ENCODE measurements at places on chromosomes 7 and 10.

- peak; percentile 66 for DNase-seq
Observed at GRCh38 chr10:15168291-15168785, at the start of gene NMT2. Gene NMT2 (minus strand): TSS chr10:15168693. CDS start chr10:15168612, 81 bp downstream.

- DNase-seq, result no peak
Observed at GRCh38 chr7:43572516-43573049, 10.3 kb upstream of the STK17A start.

DNA sequence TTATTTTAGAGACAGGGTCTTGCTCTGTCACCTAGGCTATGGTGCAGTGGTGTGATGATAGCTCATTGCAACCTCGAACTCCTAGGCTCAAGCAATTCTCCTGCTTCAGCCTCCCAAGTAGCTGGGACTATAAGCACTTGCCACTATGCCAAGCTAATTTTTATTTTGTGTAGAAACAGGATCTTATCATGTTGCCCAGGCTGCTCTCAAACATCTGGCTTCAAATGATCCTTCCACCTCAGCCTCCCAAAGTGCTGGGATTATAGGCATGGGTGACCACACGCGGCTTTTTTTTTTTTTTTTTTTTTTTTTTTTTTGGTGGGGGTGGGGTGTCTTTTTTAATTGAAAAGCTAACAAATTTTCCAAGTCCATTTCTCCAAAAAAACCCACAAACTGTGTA lies 18.4 kb downstream of the HPS6 start:
- no peak for DNase-seq

DNA sequence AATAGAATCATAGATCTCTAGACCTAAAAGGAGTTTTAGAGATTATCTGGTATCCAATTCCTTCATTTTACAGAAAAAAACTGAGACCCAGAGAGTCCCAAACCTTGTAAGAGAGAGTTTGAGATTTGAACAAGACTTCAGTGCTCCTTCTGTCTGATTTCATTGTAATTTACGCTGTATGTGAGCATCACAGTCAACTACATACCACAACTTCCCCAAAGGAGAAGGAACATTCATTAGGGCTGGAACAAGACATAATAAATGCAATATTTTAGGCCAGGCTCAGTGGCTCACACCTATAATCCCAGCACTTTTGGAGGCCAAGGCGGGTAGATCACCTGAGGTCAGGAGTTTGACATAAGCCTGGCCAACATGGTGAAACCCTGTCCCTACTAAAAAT lies 17.3 kb upstream of the PRKAR2B start:
- DNase-seq, result no peak

GRCh38 chr7:29471444-29472138 lies 92.0 kb upstream of the PRR15 start:
- no peak for DNase-seq

DNA sequence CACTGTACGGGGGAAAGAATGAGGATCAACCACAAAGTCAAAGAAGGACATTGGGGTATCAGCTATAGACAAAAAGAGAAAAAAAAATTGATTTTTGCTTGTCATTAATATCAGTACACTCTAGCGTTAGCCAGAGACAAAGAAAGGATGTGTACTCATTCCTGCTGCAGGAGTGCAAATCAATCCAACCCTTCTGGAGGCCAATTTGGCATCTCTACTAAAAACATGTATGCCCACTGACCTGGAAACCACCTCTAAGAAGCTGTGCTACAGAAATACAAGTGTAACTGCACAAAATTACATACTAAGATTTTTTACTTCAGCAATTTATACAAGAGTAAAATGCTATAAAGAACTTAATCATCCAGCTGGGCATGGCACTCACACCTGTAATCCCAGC lies 13.6 kb downstream of the NSMCE4A start:
- no peak for DNase-seq

GRCh38 chr7:17159500-17160037 lies 138.9 kb upstream of the AHR start:
- DNase-seq, result no peak

DNA sequence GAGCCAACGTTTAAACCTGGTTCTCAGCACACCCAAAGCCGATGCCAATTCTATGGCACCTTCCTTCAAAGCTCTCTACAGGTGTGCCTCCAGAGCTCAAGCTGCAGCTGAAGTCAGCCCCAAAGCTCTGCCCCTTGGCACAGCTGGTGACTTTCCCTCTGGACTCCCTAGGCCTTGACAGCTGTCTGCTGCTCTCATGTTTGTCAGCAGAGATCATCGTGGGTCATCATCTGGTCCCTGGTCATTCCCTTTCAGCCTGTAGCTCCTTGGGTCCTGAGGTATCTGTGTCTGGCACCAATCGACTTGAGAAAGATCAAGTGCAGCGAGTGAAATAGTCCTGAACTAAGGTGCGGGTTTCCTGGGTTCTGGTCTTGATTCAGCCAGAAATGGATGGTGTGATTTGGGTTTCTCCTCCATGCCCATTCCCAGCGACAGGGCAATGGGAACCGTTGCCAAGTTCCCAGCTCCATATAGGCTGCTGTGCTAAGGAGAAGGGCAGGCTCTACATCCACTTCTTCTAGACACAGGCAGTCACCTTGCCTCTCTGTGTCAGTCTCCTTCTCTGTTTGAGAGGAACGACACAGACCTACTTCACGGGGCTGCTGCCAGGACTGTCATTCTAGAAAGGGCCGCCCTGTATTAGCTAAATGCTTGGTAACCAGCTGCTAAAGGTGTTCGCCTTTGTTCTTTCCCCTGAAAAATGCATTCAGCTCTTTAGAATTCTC lies 3.6 kb downstream of the PKD1L1 start:
- DNase-seq, result no peak

DNA sequence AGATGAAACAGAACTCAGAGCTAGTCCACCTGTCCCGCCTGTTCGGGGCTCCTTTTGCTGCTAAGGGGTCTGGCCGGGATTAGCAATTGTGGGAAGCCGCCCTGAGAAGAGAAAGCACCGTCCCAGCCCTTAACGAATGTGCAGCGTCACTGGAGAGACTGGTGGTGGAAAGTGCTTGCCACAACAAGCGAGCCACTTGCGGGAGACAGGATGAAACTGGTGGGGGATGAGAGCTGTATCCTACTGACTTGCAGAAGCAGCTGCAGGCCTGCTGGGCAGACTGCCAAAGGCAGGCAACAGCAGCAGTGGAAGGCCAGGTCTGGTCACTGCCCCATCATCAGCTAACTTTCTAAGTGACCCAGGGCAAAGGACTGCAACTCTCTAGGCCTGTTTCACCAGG lies 95.4 kb downstream of the FAM53B start:
- DNase-seq, result no peak

DNA sequence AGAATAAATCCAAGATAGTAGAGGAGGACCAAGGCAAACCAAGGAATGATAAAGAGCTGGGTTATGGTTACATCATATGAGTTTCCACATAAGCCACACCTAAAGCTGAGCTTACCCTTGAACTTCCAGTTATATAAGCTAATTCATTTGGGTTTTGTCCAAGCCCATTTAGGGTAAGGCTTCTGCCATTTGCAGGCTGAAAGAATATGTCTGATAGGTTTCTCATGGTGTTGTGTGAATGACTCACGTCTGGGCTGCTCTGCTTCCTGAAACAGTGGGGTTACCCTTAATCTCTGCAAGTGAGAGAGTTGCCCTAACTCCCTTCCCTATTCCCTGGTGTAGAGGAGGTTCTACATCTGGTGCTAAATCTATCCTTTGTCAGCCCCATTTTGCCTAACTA lies 60.8 kb downstream of the PTTG1IP2 start:
- no peak for DNase-seq

DNA sequence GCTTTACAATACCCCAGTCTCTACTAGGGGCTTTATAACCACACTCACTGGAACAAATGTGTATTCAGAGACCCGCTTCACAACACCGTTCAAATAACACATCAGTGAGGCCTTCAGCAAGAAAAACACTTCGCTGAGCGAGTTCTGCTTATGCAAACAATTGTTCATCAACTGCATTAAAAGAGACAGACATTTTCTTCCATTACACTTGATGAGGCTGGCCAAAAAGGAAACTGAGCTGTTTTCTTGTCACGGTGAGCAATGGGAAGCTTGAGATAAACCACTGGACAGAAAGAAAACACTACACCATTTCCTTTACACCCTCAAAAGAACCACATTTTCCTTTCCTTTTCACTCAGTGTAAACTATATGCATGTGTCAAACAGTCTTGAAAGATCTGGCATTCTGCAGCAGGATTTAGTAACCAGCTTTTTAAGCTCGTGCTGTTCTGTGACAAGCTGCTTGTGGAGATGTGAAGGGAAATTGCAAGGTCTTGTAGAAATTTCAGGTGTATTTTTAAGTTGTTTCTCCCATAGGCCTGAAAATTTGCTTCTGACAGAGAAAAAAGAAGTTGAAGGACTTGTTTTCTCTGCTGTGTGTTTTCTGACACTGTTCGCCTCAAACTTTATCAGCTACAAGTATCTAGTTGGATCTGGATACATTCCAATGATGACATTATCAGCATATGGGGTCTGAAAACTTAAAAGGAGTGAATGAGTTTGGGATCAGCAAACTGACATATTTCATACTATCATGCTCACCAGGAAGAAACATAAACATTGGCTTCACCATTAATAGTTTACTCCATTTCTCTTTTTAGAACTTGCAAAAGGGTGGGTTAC lies 693.1 kb downstream of the PARD3 start:
- DNase-seq, result no peak

DNA sequence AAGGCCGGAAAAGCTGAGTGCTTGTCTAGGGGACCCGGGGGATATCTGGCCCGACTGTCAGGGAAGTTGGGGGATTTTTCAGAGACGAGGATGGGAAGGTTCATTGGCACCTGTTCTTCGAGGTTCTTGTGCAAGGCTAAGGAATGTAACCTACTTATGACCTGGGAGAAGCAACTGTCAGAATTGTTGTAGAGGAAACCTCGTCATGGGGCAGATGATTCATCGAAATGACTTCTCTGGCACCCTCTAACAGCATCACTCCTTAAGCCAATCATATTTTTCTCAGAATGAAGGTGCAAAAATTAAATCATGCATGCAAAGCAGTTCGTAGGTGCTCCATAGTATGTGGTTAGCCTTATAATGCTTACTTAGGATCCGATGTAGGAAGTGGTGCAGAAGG lies 58.6 kb downstream of the PLXDC2 start:
- no peak for DNase-seq

All from D721Med (cell line).